ENCODE measurements at places on chromosomes 13 and 19.

- peak; percentile 36 for DNase-seq
Observed at GRCh38 chr13:80363890-80364503, 23.1 kb upstream of the SPRY2 start.

GRCh38 chr13:75687150-75687763, 51.1 kb downstream of the LMO7 start:
- no peak for DNase-seq

- peak; percentile 12 for DNase-seq
Observed at GRCh38 chr19:28393574-28394336, 819.2 kb downstream of the UQCRFS1 start.

DNA sequence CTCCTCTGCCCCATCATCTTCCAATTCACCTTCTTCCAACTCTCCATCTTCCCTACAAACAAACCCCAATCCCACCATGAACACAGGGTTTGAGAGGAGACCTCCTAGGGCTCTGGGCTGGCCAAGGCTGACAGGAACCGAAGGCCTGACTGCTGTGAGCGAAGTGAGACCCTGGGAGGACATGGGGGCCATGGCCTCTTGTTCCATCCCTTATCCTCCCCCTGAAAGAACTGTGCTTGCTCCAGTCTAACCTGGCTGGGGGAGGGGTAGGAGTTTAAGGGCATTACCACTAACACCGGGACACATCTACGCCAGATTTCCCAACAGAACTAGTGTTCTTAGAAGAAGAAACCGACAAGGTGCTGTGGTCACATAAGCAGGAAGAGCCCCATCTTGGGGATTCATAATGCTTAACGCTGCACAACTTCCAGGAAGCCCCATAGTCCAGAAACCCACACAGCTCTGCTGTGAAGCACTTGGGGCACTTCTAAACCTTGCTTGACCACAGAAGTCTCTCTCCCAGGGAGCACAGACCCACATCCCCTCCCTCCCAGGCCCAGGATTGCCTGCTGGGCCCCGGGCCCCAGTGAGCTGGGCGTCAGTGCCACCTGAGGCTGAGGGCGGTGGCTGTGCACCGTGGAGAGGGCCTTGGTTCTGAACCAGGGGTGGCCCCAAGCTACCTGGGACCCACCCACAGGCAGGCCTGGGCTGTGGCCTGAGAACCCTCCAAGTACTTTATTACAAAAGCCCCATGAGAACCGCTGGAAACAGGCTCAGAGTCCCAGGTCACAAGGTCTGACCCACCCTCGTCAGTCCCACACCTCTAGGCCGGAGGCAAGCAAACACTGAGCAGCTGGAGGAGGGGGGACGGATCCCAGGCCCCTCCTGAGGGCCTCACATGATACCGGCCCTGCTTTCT, 18.8 kb downstream of the ZC3H4 start:
- peak; percentile 83 for DNase-seq

DNA sequence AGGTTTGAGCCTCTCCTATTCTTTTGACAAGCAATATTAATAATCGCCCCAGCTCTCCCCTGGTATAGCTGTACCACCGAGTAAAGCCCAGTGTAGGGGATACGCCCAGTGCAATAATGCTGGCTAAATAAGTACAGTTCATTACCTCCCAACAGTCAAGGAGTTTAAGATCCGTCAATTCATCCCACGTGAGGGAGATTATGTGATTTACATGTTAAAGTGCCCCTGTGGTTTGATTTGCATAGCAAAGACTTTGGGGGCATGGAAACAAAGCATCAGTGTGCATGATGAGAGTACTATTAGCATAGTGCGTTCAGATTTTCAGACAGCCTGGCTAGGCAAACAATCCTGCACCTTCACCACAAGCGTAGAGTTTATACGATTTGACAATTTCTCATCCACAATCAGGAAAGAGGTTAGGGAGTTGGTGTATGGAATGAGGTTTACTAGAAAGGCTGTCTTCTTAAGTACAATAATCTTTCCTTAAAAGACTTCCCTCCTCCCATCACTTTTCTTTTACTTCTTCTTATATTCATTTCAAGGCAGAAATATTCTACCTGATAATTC, 754.0 kb downstream of the DIAPH3 start:
- DNase-seq: no peak

DNA sequence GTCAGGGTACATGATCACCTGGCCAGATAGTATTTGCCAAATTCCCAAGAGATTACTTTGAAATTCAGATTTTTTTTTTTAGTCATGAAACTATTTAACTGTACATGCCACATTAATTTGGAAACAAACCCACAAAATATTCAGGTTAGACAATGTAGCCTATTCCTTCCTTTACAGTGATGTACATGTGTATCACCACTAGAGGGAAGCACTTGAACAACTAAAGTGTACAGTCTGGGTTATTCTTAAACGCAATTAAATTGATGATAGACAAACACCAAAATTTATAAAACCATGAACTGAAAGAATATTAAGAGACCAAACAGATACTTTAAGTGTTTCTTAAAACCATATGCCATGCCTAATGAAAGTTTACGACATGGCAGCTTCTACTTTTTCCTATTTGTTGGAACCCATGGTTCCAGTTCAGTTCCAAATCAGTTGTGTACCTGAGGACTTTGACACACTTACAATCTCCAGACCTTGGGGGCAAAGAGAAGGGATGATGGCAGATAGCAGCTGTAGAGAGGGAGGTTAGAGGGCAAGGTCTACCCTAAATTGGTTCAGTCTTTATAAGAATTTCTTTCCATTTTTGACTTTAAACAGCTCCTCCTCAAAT, 52.8 kb downstream of the TNFSF13B start:
- DNase-seq: peak; percentile 21

DNA sequence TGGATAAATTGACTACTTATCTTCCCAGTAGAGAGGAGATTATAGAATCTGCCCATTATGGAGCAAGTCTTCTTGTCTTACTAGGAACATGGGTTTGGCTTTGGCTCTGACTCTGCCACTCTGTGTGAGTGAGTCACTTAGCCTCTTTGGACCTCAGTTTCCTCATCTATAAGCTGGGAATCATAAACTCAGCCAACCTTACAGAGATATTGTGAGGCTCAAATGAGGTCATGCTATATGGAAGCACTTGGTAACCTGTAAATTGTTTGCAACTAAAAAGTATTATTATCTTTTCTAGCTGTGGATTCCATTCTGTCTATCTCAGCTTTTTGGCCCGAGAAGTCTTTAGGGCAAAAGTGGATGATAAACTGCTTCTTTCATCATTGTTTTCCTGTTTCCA, 186.8 kb upstream of the TSC22D1 start:
- DNase-seq: peak; percentile 39

DNA sequence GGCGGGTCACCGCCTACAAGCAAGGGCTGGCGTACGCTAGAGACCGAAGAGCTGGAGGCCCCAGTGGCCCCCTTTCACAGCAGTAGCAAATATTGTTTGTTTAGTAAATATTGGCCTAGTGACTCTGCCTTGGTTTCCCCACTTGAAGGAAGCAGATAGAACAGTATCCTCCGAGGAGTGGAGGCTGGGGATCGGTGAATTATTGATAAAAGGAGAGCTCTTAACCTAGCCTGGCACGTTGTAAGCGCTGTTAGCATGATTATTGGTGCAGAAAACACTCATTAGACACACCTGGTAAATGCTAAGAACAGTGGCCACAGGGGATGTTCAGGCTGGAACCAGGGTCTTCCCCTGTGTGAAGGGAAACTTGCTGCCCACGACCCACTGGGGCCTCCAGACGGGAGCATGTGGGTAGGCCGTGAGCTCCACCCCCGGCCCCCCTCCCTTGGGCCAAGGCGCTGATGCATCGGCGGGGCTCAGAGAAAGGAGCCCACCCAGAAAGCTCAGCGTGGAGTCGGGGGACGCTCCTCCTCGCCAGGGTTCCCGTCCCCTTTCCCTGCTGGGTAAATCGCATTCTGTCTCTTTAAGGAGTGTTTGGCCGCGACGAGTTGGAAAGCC, 2.3 kb downstream of the IER2 start:
- no peak for DNase-seq

DNA sequence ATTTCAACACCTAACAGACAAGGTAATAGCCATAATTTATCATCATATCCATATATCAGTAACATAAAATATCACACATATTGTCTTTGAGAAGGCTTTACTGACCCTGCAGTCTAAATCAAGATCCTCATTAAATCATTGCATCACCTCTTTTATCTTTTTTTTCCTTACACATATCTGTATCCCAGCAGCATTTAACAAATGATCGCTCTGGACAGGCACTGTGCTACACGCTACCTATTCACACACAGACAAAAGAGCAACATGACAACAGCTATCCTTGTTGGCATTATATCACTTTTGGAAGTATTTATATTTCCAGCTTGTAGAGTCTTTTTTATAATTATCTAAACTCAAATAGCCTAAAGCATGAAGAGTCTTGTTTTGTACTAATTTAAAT, 73.3 kb upstream of the NBEA start:
- DNase-seq: no peak

DNA sequence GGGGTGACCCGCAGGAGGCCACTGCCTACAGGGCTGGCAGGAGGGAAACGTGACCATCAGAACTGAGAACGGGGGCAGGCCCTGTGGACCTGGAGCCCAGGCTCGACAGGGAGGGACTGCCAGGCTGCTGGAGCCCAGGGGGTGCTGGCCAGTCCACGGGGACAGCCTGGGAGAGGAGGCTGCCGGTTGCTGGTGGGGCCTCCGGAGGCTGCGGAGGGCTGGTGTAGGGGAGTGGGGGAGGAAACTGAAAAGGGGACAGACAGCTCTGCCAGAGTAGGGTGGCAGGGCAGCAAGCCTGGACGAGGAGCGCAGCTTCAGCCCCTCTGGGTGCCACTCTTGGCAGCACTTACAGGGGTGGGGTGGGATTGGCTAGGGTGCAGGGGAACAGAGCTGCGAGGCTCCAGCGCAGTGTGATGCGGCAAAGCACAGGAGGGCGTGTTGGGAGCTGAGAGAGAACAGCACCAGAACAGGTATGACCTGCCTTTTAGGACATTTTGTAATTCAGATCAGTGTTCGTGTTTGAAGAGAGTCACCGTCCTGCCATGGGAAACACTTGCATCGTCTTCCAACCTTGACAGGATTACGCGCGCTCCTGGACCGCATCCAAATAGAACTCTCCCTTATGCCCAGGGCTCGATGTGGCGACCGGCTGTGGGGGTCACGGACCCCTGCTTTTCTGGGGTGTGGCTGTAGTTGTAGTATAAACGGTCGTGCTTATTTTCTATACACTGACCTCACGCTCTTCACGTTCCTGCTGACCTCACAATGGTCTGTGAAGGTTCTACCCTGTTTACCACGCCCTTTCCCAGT, 19.9 kb upstream of the ARHGEF7 start:
- no peak for DNase-seq

GRCh38 chr13:103437651-103438050, 371.4 kb upstream of the SLC10A2 start:
- no peak for DNase-seq

DNA sequence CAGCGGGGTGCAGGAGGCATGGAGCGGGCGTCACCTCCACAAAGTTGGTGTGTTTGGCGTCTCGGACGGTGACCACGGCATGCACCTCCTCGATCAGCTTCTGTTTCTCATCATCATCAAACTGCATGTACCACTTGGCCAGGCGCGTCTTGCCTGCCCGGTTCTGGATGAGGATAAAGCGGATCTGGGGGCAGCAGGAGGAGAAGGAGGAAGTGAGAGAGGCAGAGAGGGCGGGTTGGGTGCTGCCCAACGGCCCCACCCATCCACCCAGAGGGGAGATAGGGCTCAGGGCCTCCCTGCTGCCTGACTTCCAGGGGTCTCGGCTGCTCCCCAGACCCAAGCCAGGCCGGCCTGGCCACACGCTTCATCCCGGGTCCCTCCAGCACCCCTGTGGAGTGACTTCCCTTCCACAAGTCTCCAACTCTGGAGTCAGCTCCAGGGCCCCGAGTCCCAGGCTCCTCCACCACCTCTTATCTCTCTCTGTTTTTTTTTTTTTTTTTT, 4.6 kb downstream of the AP2S1 start:
- DNase-seq: peak; percentile 55

GRCh38 chr19:36420961-36421748, 2.7 kb upstream of the ZFP82 start:
- peak; percentile 4 for DNase-seq

All from suppressor macrophage (primary cell).